ENCODE measurements at places on chromosomes 1 and 21.
A peak's percentile ranks its signal among the peaks of the same experiment; 100 is the strongest.

GRCh38 chr1:168964478-168964877 is 142.0 kb upstream of the ATP1B1 start:
- no peak for DNase-seq

GRCh38 chr1:156167536-156167935 is 14.2 kb downstream of the SEMA4A start:
- DNase-seq, result no peak

DNA sequence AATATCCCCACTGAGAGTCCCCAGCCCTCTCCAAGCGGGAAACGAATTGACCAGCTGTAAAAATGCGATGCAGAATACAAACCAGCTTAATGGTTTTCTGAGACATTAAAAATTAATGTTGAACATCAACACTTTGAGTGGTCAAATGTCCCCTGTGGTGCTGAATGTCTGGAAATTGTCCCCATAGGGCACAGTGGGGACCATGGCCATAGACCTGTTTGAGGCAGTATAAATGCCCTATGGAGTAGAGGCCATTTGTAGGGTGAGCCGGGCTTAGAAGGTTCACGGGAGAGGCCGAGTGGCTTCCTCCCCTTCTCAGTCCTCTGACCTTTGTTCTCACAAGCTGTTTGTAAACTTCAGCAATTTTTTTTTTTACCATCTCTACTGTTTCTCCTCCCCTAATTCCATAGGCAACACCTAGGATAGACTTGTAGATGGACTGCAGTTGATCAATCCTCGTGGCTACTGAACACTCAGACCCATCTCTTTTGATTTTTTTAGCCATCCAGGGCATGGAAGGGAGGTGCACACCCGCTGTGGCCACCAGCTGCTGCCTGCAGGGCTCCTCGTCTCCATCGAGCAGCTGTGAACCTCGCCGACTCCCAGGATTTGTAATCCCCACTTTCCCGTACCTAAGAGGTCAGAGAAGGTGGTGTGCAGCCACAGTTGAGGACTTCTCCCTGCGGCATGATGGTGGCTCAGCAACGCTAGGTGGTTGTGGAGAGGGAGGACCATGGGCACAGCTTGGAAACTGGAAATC is 41.0 kb downstream of the KAZN start:
- no peak for DNase-seq

DNA sequence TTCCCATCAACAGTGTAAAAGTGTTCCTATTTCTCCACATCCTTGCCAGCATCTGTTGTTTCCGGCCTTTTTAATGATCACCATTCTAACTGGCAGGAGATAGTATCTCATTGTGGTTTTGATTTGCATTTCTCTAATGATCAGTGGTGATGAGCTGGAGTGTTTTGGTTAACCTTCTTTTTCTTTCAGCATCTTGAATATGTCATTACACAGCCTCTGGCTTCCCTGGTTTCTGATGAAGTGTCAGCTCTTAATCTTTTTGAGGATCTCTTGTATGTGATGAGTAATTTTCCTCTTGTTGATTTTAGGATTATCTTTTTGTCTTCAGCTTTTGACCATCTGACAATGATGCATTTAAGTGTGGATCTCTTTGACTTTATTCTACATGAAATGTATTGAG is 133.2 kb upstream of the GRIK3 start:
- DNase-seq, result no peak

- peak; percentile 93 for DNase-seq
Measured at GRCh38 chr1:197775282-197776262, at the start of gene DENND1B. TSS of gene DENND1B (minus strand) at chr1:197775480. CDS start at chr1:197775155, 325 bp downstream.

DNA sequence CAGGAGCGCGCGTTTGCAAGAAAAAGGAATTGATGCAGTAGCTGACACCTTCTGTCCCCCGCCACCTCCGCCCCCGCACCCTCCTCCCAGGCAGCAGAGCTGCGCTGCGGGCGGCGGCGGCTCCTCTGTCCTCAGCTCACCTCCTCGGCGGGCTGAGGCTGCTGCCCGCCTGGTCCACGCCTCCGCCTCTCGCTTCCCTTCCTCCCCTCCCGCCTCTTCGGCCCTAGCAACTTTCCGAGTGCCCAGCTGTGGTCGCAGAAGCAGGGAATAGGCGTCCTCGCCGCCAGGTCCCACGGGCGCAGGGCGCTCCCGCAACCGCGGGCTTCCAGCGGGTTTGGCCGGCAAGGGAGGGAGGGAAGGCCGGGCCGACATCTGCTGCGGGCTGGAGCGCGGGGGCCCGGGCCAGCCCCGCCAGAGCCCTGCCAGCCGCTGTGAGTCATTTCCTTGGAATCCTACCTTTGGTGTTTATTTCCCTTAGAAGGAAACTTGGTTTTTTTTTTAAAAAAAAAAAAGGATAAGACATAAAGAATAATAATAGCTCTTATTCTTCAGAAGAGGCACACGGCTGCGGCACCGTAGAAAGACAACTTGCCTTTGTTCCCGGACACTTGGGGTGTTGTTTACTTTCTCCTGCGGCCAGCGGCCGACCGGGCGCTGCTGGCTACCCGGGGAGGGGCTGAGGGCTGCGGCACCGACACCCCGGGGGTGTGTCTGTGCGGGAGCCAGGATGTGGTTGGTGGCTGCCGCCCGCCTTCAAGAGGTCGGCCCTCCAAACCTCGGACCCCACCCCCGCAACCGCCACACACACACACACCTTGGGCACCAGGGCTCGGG is 1.1 kb downstream of the SERTAD4 start:
- DNase-seq, result peak; percentile 73

GRCh38 chr1:175536369-175536768 is 207.0 kb downstream of the TNR start:
- no peak for DNase-seq

- no peak for DNase-seq
Measured at GRCh38 chr1:213561870-213562269, 425.9 kb upstream of the PROX1 start.

DNA sequence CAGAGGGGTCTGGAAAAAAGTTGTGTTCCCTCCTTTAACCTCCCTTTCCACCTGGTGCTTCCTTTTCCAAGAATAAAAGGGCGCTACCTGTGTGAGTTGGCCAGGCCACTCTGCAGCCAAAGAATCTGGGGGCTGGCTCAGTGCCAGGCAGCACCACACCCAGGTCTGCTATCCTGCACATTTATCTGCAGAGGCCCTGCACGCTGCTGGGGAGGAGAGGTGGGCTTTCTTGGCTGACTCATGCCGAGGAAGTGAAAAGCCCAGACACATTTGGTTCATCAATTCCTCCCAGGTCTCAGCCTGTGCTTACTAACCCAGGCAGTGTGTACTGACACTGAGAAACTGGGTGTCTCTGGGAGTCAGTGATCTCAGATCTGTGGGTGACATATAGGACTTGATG is 79.8 kb upstream of the F3 start:
- DNase-seq, result no peak

DNA sequence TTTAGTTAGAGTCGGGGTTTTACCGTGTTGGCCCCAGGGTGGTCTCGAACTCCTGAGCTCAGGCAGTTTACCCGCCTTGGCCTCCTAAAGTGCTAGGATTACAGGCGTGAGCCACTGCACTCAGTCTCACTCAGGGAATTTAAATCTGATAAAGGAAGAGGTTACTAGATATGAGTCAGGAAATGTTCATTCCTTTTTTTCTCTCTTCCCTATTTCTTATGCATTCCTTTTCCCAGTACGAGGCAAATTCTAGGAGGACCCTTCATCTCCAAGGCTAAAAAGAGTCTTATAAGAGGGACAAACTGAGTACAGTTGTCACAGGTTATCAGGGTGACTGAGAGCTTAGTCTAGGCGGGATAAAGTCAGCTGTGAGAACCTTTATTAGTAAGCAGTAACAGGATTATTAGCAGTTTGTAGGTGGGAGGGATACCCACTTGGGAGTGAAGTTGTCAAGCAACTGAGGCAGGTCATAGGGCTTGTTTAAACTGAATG is 9.1 kb downstream of the MACF1 start:
- no peak for DNase-seq

- no peak for DNase-seq
Measured at GRCh38 chr1:34113887-34114286, 51.1 kb downstream of the CSMD2 start.

- peak; percentile 57 for DNase-seq
Measured at GRCh38 chr21:42063571-42064521, 7.3 kb upstream of the UMODL1 start.

DNA sequence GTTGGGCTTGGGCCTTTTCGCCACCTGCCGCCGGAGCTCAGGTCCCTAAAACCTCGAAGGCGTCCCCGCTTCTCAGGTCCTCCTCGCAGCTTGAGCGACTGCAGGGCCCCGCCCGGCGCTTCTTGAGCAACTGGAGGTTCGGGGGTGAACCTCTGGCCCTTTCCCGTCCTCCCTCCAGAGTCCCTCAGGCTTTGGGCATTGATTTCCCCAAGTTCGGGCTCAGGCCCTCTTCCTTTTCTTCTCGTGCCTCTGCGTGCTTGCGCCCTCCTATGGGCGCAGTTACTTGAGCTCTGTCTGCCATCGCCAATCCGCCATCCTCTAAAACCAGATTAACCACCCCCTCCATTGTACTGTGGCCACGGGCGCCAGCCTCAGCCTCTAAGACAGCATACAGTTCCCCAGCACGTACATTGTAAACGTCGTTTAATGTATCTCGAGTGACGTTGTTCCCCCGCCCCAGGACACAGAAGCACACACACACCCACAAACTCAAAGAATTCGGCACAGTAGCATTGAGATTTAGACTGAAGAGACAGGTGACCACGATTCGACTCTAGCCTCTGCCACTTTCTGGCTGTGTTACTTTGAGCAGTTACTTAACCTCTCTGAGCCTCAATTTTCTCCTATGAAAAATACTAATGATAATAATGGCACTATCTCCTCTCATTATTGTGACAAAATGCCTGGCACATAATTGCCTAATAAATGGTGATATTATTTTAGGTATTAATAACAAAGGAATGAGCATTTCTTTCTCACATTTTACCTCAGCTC is 22.6 kb downstream of the BTG2 start:
- no peak for DNase-seq

DNA sequence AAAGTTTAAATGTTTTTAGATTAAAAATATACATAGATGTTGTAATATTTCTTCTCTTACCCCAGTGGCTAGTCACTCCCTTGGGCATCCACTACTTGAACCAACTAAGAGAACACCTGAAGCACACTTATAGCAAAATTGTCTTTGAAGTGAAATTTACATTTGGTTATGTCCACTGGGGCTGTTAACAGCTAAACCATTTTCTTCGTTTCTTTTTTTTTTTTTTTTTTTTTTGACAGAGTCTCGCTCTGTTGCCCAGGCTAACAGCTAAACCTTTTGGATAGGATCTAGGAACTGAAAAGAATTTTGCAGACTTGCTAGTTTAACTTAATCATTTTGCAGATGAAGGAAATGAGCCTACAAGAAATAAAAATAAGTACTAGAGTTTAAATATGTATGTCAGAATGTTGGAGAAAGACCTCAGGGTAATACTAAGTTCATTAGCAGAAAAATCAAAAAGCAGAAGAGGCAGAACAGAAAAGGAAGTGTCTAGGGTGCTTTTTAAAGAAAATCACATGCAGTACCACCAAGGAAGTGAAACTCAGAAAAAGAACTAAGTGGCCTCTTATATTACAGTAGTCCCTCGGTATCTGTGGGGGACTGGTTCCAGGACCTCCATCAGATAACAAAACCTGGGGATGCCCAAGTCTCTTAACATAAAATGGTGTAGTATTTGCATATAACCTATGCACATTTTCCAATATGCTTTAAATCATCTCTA is 11.8 kb downstream of the DRAM2 start:
- no peak for DNase-seq

DNA sequence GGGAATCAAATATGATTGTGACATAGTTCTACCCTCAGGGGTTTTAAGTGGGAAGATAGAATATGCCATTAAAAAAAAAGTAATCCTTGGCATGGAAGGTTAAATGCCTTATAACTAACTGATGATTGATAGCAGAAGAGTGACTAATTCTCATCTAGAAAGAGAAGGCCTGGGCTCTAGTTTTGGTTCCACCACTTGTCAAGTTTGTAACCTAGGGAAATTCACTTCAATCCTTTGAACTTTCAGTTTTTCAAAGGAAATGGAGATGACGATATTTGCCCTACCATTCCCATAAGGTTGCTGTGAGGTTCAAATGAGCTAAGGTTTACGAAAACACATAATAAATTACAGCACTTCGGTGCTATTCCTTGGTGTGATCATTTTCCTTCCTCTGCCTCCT is 88.5 kb downstream of the GPR88 start:
- DNase-seq, result no peak

DNA sequence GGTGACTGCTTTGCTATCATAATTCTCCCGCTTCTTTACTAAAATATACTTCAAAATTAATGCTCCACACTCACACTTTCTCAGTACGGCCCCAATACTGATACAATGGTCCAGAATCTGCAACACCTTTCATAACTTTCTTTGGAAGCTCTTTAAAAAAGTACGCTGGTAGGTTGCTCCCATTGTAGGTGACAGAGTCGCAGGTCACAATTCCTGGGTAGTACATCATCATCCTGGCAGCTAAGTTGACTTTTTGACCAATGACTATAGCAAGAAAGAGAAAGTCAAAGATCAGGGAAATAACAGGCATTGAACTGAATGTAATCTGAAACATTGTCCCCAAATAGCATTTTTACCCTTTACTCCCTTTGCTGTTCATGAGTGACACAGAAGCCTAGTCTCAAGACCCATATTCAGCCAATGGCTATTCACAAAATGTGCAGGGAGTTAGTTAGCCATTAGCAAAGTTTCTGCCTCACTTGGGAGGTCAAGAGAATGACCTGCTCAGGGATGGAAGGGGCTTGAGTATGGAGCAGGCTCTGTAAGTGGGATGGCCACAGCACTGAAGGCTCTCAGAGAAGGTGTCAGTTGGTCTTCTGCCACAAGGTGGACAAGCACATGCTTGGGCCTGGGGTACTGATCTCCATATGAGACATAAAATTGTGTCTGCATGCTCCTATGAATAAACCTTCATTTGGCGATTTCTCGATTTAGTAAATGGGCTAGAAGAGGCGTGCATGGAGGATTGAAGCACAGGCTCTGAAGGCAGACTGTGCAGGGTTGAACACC is 35.4 kb downstream of the ADCY10 start:
- DNase-seq, result no peak

- peak; percentile 98 for DNase-seq
Measured at GRCh38 chr1:58903514-58904298, 119.9 kb upstream of the JUN start.

DNA sequence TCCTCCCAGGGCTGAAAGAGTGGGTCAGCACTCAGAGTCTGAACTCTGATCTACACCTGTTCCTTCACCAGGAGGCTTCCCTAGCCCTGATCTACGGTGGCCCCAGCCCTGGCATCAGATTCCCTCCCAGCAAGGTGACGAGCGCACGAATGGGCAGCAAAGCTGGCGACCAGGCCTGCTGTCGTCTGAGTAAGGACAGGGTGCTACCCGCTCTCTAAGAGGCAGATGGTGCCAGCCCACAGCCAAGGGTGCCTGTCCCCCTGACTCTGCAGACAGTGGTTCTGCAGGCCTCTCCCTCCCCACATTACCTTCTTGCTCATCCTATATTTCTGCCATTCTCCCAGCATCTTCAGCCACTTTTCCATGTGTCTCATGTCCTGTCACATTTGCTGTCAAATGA is 10.3 kb upstream of the SMYD3 start:
- DNase-seq, result no peak

DNA sequence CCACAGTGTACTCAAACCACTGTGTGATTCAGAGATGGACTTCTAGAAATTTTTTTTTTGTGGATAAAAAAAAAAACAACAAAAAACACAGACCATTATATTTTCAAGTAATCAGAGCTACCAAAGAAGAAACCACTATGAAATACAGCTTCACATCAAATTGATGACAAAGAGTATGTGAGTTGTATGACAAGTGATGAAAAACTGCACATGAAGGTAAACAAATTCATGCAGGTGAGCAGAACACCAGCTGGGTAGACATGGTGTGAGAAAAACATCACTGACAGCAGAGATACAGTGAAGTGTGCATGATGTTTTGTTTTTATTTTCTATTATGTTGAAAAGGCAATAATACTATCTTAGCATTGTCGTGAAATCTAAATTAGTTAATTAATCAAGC is 8.0 kb upstream of the PTPRC start:
- DNase-seq, result no peak

GRCh38 chr1:185956881-185957280 is 222.7 kb downstream of the HMCN1 start:
- no peak for DNase-seq

Data from Right ventricle myocardium inferior (tissue), 1 donor.